ENCODE measurements at places on chromosomes 5 and 9.

GRCh38 chr5:69331528-69332445 is 814 bp downstream of the CCDC125 start:
- no peak for DNase-seq

GRCh38 chr5:81579262-81579924 is 171.5 kb downstream of the SSBP2 start:
- peak; percentile 64 for DNase-seq

GRCh38 chr9:112174965-112175795 is at the start of gene SUSD1:
TSS of gene SUSD1 (minus strand) at chr9:112175297. CDS start at chr9:112175235, 62 bp downstream.
- DNase-seq = peak; percentile 56

GRCh38 chr9:70125621-70126263 is 82.1 kb downstream of the MAMDC2 start:
- no peak for DNase-seq

GRCh38 chr5:88769165-88769564 is 113.8 kb downstream of the MEF2C start:
- DNase-seq = no peak

DNA sequence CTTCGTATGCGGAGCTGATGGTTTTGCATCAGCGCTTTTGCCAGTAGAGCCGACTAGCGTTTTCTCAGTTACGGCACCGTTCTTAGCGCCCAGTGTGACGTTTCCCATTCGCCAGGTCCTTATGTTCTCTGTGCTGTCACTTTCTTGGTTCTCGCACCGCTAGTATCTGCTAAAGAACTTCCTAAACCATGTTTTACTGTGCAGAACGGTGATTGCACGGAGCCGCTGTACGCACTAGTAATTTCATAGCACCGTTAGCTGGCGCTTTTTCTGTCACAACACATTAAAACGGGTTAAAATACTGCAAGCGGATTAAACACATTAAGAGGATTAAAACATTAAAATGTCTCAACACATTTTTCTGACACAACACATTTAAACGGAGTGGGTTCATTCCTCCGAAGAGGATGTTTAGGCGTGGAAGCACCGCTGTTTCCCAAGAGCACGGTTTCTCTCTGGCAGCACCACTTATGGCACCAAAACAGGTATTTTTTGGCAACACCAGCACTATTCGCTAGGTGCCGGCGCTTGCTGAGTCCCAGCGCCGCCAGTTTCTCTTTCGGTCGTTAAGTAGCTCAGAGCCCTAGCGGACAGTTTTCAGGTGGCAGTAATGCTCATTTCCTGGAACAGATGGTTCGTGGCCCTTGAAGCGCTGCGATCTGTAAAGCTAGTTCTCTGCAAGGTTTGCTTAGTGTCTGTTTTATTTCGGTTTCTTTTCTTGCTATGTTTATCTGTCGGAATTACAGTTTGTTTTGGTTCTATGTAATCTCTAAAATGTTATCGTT is 20.3 kb downstream of the ANXA2R start:
- DNase-seq = peak; percentile 96

DNA sequence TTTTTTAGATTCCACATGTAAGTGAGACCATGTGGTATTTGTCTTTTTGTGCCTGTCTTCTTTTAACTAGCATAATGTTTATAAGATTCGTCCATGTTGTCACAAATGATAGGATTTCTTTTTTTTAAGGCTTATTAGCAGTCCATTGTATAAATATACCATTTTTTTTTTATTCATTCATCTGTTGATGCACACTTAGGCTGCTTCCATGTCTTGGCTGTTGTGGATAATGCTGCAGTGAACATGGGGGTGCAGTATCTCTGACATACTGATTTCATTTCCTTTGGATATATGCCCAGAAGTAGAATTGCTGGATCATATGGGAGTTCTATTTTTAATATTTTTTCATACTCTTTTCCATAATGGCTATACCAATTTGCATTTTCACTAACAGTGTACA is 48.7 kb downstream of the KIAA1958 start:
- no peak for DNase-seq

DNA sequence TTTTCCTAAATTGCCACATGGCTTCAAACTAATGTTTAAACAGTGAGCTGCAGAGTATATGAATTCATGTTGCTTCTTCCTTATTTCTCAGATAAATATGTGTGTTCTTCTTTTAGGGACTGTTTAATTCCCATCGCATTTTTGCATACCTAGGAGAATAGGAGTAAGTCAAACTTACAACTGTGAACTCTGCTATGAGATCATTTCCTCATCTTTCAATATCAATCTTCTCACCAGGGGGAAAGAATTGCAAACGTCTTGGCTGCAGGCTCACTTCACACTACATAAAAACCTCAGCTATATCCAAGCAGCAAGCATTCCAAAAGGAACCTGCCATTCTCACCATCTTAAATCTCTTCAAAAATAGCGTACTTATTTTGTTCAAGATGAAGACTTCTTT is 271.0 kb downstream of the DNAH5 start:
- DNase-seq = no peak

- DNase-seq = no peak
Observed at GRCh38 chr5:144644317-144644716, 473.6 kb downstream of the KCTD16 start.

DNA sequence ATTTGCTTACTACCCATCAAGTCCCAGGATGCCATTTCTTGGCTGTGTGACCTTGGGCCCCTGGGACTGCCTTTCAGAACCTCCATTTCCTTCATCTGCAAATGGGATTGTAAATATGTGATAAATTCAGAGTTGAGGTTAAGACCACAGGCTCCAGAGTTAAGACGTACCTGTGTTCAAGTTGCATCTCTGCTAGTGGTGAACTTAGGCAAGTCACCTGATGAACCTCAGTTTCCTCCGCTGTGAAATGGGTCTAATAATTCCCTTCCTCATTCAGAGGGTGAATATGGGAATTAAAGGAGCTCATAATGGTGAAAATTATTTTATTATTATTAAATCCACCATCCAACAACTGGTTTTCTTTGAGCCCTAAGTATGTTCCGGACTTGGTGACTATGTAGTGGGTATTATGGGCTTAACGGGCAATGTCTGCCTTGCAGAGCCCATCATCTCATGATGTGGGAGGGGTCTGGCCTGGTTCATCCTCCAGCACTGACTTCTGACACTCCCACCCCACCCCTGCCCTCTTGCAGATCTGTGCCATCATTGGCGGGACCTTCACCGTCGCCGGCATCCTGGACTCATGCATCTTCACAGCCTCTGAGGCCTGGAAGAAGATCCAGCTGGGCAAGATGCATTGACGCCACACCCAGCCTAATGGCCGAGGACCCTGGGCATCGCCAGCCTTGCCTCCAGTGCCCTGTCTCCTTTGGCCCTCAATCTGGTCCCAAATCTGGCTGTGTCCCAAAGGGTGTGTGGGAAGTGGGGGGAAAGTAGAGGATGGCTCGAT is 8.9 kb upstream of the RPL26L1 start:
- DNase-seq = no peak

DNA sequence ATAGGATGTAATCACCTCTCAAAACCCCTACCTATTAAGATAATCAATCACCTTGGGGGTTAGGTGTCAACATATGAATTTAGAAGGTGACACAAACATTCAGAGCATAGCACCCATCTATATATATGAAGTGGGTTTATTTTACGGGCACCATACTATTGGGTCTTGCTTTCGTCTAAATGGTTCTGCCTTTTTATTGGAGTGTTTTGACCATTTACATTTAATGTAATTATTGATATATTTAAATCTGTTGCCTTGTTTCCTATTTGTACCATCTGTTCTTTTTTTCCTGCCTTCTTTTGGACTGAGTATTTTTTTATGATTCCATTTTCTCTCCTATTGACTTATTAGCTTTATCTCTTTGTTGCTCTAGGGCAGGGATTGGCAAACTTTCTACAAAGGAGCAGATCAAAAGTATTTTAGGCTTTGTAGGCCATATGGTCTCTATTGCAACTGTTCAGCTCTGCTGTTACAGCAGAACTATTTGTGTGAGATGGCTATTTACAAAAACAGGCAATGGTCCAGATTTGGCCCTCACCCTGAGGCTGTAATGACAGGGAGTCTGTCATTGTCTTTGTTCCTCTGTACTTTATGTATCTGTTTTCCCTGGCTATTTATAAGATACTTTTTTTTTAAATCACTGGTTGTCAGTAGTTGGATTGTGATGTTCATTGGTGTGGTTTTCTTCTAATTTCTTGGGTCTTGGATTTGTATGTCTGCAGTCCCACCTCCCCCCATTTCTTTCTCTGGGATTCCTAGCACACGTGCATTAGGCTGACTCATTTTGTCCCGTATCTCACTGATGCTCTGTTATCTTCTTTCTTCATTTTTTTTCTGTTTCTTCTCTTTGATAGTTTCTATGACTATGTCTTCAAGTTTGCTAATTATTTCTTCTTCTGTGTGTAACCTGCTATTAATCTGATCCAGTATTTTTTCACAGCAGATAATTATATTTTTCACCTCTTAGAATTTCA is 127.1 kb downstream of the DAB2IP start:
- DNase-seq = no peak

DNA sequence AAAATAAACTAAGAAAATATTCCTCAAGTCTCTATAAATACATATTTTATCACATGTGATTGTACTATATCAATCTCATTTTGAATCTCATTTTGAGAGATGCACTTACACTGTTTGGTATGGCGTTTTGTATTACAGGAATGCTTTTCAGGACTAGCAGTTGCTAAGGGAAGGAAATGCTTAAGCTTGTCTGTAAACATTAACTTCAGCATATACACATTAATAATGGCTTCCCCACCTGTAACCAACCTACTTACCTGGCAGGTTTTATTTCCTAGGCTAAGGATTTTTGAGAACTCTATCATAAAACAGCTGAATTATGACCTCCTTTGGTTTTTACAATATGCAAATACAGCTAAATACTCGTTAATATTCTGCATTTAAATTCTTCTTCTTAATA is 141.0 kb upstream of the GRHPR start:
- no peak for DNase-seq

- no peak for DNase-seq
Observed at GRCh38 chr5:107512029-107512428, 158.7 kb downstream of the EFNA5 start.

DNA sequence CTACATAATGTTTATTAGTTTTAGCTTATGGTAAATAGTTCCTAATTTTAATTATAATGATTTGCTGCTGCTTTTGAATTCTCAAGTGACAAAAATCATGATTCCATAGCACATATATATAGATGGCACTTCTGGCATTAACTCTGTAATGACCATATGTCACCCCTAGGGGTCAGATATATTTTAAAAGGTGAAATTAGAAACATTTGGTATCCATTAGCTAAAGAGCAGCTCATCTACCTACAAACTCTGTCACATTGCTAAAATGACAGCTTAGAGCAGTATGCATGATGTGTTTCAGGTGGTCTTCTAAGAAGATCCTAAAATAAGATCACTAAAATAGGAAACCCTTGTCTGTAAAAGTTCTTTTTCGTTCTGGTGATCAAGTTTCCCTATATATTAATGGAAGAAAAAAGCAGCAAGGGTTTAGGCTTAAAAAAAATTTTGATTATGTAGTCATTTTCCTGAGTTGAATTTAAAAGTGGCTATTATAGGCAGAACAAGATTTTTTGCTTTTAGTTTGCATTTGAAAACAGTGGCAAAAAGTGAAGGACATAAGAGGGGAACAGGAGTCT is 157.7 kb upstream of the POU5F2 start:
- no peak for DNase-seq

GRCh38 chr9:129814432-129815223 is 9.3 kb downstream of the TOR1A start:
- DNase-seq = no peak

- no peak for DNase-seq
Observed at GRCh38 chr5:143277536-143277935, 126.0 kb downstream of the NR3C1 start.

GRCh38 chr9:129140397-129141065 is 29.3 kb downstream of the PTPA start:
- peak; percentile 81 for DNase-seq
